ENCODE measurements at places on chromosomes 6 and 20.

GRCh38 chr20:58432186-58432954, 43.3 kb downstream of the VAPB start:
- no peak for DNase-seq

- no peak for DNase-seq
Observed at GRCh38 chr6:13252790-13253189, 75.5 kb downstream of the TBC1D7 start.

DNA sequence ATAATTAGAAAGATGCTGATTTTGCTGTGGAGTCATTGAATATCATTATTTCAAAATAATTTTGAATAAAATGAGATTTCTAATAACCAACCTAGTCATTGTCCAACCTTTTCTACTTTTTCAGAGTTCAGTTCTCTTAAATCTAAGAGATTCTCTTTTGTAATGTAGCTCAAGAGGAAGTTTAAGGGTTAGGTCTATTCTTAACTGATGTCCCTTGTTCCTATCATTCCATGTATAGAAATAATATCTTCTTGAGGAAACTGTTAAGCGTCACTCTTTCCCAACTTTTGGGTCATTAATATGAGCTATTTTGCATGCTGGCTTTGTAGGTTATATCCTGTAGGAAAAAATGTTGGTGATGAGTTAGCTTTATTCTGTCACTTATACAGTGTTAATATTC, 27.0 kb downstream of the RNF144B start:
- no peak for DNase-seq

GRCh38 chr6:5468586-5468985, 207.3 kb downstream of the FARS2 start:
- DNase-seq = no peak

DNA sequence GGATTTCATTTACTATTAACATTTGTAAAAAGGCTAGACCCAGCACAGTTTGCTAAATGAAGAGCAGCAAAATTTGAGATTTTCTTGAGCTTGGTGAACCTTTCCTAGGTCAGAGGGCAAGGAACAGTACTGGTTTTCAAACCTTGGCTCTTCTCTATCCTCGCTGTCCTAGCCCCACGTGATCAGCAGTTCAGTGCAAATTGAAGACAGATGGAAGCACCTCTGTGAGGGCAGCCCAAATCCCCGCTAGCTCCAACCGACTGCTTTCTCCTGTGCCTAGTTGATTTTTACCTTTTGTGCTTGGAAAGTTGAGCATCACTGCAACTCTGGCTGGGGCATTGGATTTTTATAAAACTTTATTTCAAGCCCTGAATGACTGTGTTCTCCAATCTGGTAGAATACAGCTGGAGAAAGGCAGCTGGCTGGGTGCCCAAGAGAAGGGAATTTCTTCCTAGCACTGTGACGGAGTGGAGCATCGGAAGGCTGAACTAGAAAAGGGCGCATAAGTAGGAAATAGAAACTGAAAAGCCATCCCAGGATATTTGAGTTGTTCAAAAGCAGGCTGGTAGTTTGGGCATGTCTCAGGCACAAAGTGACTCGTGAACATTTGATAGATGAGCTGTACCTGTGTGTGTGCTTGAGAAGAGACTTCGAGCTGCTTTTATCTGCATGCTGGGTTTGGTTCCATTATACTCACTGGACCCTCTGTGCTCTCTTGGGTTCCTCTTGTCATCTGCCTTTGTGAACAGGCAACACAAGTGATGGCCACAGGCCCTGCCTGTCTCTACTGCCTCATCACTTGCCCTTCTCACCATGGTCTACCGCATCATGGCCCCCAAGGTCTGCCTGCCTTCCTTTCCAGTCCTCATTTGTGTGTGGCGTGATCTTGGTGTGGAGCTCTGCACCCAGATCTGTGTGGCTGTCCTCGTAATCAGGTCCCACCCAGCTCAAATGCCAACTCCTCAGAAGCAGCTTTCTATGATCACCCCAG, 2.3 kb downstream of the RNF114 start:
- no peak for DNase-seq

DNA sequence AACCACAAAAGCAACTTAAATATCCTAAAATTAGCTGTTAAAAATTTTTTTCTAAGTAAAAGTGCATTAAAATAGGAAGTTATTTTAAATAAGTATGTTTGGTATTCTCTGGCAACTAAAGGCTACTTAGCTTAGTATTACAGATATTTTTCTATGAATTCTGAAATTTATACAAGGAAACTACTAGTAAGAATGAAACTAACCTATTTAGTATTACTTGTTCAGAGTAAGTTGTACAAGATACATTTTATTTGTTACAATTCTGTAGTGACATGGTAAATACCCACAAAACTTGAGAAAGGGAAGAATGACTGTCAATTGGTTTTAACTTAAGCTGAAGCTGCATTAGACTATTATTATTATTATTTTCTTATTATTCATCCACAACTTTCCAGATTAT, 6.5 kb downstream of the PHIP start:
- DNase-seq = no peak

GRCh38 chr20:21832442-21833385, 127.2 kb downstream of the PAX1 start:
- no peak for DNase-seq

DNA sequence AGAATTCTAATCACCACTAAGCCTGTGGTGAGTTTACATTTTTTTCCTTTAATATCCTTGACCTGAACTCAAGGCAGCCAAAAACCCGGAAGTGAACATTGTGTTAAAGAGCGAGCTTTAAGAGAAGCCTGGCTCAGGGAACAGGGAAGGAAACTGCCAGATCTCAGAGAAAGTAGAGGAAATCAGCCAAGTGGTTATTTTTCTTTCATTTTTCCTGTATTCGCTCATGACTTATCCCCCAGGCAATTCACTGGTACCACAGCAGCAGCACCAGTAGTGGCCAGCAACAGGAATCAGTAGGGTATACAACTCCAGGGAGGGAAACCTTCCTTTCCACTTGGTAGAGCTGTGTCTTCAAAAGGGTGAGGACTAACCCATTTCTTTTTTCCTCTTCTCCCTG, 89.6 kb upstream of the HMGCLL1 start:
- no peak for DNase-seq

DNA sequence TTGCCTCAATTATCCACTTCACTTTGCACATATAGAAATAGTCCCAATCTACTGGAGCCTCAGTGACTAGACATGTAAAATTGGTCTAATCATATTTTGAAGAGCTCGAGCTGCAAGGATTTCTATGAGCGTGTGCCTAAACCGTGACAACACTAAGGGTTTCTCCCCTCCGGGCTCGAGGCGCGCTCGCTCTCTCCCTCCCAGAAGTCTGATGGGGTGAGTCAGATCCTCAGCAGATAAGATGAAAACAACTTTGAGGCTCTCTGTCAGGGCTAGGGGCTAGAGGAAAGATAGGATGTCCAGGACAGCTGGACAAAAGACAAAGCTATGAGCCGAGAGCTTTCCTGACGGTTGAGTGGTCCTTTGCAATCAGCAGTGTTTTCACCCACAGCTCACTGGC, 16.8 kb downstream of the GNAS-AS1 start:
- no peak for DNase-seq

DNA sequence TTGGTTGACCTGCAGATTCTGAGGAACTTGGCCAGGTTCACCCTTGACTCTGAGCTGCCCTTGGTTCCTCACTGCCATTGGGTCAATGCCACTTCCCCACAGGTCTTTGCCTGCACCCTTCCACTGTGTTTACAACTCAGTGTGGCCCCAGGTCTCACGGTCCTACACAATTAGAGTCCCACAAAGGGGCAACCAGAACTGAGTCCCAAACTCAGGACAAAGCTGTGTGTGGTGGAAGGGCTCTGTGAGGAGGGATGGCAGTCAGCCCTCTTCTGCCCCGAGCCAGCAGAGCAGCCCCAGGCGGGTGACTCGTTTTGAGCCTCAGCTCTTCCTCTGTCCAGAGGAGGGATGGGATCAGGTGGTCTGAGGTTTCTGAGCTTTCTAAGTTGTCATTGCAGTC, 69.5 kb downstream of the NPEPL1 start:
- DNase-seq = no peak

- DNase-seq = no peak
Observed at GRCh38 chr6:117497237-117497636, 14.8 kb downstream of the DCBLD1 start.

GRCh38 chr6:37103169-37104039, 66.5 kb upstream of the PIM1 start:
- peak; percentile 83 for DNase-seq

DNA sequence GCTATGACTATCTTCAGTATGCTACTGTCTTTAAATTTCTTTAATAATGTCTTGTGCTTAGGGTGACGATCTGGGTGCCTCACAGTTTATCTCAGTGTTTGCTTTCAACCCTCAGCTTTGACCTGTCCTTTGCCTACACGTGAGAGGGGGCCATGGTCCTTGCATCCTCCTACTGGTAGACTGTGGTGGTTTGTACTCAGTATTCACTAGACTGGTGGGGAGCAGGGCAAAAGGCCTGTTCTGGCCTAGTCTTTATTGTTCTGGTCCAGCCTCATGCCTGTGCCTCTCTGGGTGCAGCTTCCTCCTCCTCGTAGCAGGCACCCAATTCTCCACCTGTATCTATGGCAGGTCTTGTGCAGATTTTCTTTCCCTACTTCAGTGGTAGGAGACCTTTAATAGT, 354.9 kb downstream of the CD109 start:
- DNase-seq = no peak

- no peak for DNase-seq
Observed at GRCh38 chr6:1013656-1014430, 298.1 kb upstream of the FOXQ1 start.

- DNase-seq = no peak
Observed at GRCh38 chr6:42984924-42985475, 630 bp downstream of the PPP2R5D start.

DNA sequence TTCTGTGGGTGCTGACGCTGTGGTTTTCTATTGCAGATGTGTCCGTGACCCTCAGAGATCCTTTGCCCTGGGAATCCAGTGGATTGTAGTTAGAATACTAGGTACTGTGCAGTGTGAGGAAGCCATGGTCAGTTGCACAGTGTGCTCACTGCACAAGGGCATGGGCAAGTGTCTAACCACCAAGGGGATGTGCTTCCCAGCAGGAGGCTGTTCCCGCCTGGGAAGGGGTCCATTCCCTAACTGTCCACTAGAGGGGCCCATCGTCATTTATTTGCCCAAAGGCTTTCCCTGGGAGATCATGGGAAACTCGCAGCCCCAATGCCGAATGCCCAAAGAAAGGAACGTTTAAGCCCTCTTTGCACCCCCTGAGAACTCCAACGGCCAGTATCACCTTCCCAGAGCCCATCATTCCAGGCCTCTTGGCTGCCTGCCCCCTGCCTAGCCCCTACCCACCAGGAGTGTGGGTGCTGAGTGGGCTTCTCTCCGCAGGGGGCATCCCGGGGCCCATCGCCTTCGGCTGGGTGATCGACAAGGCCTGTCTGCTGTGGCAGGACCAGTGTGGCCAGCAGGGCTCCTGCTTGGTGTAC, 26.2 kb downstream of the SLCO4A1 start:
- DNase-seq = peak; percentile 74

- peak; percentile 64 for DNase-seq
Observed at GRCh38 chr6:148771212-148771601, 24.4 kb downstream of the UST start.

GRCh38 chr6:40285996-40286395, 301.2 kb downstream of the LRFN2 start:
- peak; percentile 48 for DNase-seq

DNA sequence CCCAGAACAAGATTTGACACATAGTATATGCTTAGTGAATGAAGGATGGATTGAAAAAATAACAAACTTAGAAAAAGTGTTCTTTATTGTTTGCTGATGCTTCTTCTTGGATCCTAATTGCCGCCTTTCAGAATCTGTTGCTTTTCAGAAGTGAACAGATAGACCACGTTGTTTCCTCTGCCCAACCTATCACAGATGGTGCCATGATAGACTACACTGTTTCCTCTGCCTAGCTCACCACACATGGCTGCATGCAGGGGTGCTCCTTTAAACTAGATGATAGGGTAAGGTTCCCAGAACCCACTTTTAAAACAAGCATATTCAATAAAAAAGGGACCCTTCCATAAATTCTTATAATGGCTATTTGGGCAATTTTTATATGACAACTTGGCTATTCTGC, 4.6 kb upstream of the RGS17 start:
- no peak for DNase-seq

GRCh38 chr6:73340048-73340447, 14.0 kb downstream of the DPPA5 start:
- no peak for DNase-seq

- DNase-seq = no peak
Observed at GRCh38 chr6:155880900-155881299, 425.3 kb upstream of the NOX3 start.

DNA sequence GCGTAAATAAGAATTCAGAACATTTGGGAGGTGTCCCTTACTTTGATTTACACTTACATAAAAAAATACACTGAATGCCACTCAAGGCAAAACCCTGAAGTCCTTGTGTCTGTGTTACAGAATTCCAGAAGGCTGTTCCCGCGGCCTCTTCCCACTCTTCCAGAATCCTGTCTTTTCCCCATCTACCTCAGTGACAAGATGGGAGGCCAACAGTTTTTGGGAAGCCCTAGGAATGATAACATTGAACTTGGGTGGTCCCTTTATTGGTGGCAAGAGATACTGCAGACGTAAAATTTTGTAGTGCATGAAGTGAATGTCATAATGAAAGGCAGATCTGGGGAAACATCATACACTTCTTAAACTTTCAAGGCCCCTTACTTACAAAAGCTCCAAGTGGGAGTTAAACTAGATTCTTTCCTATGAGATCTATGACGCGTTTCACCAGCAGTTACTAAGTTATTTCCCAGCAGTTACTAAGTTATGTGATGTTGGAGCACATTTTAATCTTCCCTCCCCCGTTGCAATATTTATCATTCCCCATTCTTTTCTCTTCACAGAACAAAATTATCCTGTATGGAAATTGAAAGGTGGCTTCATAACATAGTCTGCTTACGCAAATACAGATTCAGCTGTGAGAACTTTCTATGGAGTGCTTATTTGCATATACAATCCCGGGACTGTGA, 79.5 kb downstream of the BCAS1 start:
- DNase-seq = no peak

GRCh38 chr20:64077094-64077493, 2.2 kb downstream of the RGS19 start:
- DNase-seq = no peak

GRCh38 chr6:161186173-161186769, 87.6 kb downstream of the AGPAT4 start:
- no peak for DNase-seq

GRCh38 chr6:109362102-109362884, 20.0 kb downstream of the CD164 start:
- no peak for DNase-seq

GRCh38 chr6:71033171-71033570, 76.3 kb upstream of the B3GAT2 start:
- DNase-seq = no peak

- DNase-seq = no peak
Observed at GRCh38 chr6:141532211-141532610, 600.5 kb upstream of the GJE1 start.

GRCh38 chr6:168967281-168967925, 286.2 kb downstream of the THBS2 start:
- no peak for DNase-seq

- no peak for DNase-seq
Observed at GRCh38 chr20:51710361-51710894, 57.8 kb downstream of the ATP9A start.

GRCh38 chr20:43794326-43794725, 67.5 kb upstream of the GTSF1L start:
- no peak for DNase-seq
